Choroid plexus epithelial cell (primary cell): ENCODE measurements at places on chromosomes 5 and 9.

GRCh38 chr9:90770182-90770738 is 31.4 kb upstream of the SYK start:
- DNase-seq: no peak

DNA sequence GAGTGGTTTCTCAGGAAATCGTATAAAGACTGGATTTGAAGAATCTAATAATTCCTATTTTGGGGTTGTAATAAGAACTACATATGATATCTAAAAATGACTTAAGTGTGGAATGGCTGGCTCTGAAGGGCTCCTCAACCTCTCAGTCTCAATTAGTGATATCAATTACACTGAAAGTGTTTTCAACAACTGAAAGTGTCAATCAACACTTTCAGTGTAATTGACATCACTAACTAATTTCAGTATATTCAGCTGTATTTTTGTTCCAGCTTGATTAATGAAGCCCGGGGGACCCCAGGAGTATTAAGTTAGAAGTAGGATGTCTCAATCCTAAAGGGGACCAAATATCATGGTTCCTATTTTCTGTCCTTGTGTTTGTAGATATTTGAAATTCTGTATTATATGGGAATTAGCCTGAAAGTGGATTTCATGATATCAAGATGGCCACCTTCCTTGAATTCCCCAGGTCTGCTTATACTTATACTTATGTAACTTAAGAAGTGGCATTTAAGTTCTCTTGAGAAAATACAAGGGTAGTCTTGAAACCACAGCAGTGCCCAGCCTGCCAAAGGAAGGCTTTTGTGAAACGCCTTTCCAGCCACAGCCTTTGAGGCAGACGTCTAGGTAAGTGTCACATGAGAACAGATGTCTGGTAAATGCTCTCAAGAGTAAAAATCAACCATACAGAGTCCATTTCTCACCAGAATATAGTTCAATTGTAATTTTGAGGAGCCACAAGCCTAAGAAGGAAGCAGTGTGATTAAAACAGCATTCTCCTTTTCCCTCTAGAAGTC is 4.6 kb downstream of the BASP1 start:
- peak; percentile 45 for DNase-seq

GRCh38 chr9:112796485-112796884 is 45.9 kb downstream of the SNX30 start:
- no peak for DNase-seq

- no peak for DNase-seq
Measured at GRCh38 chr9:89706086-89706485, 101.3 kb downstream of the GADD45G start.

DNA sequence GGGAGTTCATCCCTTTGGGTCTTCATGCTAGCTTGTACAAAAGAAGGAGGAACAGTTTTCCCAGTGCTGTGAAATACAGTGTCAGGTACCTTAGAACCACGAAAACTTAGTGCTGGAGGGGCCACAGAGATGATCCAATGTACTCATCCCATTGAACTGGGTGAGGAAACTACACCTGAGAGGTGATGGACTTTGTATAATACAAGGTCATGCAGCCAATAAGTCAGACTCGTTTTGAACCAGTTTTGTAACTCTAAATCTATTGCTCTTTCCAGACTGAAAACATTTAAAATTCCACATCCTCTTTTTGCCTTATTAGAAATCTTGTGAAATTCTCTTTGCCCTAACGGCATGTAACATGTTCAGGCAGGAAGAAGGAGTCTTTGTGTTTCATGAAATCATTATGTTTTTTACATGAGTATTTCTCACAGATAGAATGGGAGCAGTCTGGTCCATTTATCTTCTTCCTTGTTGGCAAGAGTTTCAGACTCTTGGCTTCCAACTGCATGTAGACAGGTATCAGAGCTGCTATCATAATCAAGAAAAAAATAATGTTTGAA is 146.8 kb upstream of the FBXL7 start:
- DNase-seq: no peak

DNA sequence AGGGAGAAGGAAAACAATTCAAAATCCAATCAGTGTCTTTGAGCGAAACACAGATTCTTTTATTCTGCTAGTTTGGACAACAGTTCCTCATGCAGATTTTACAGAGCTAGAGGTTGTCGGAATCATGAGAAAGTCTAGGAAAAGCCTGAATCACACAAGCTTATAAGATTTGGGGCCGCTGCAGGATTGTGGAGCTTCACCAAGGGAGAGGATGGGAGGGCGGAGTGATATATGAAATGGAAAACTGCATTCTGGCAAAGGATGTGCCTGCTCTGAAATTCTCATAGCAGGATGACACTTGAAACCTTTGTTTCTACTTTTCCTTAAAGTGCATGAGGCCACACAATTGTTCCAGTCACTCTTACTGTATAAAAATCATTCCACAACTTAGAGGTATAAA is 134.3 kb downstream of the OR2K2 start:
- DNase-seq: no peak

GRCh38 chr5:83096660-83097339 is 19.5 kb downstream of the XRCC4 start:
- DNase-seq: peak; percentile 32

GRCh38 chr5:180050121-180050940 is 21.2 kb downstream of the RNF130 start:
- no peak for DNase-seq

GRCh38 chr5:125700380-125700861 is 722.8 kb upstream of the GRAMD2B start:
- peak; percentile 42 for DNase-seq

GRCh38 chr5:58410441-58410840 is 49.4 kb downstream of the PLK2 start:
- DNase-seq: peak; percentile 82

GRCh38 chr9:37187713-37188439 is 67.5 kb downstream of the ZCCHC7 start:
- peak; percentile 45 for DNase-seq

GRCh38 chr5:157865781-157866180 is 6.8 kb upstream of the CLINT1 start:
- no peak for DNase-seq

DNA sequence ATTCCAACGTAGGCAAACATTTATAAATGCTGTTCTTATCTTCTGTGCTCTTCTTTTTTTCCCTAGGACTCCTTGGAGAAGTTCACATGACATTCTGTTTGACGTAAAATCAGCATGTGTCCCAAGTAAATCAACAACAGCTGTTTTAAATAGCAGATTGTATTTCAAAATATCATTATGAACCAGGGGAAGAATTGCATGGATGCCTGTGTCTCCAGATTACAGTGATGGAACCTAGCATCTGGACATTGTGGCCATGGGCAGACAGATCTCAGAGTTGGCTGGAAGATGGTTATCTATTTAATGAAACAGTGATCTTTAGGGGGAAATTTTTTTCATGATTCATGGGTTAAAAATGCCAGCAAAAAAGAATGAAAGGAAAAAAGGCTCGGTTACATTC is 222.0 kb downstream of the MAN2A1 start:
- DNase-seq: peak; percentile 92
